ENCODE measurements at places on chromosomes 5 and 9.

- no peaks in the 10 kb centered on the region for H3K36me3 ChIP-seq
- no peak overlapping the region for H3K27ac ChIP-seq
- no peak for DNase-seq
- H3K4me3 ChIP-seq = no peak overlapping the region
Measured at GRCh38 chr9:98132806-98133631, 14.0 kb upstream of the TRIM14 start.

DNA sequence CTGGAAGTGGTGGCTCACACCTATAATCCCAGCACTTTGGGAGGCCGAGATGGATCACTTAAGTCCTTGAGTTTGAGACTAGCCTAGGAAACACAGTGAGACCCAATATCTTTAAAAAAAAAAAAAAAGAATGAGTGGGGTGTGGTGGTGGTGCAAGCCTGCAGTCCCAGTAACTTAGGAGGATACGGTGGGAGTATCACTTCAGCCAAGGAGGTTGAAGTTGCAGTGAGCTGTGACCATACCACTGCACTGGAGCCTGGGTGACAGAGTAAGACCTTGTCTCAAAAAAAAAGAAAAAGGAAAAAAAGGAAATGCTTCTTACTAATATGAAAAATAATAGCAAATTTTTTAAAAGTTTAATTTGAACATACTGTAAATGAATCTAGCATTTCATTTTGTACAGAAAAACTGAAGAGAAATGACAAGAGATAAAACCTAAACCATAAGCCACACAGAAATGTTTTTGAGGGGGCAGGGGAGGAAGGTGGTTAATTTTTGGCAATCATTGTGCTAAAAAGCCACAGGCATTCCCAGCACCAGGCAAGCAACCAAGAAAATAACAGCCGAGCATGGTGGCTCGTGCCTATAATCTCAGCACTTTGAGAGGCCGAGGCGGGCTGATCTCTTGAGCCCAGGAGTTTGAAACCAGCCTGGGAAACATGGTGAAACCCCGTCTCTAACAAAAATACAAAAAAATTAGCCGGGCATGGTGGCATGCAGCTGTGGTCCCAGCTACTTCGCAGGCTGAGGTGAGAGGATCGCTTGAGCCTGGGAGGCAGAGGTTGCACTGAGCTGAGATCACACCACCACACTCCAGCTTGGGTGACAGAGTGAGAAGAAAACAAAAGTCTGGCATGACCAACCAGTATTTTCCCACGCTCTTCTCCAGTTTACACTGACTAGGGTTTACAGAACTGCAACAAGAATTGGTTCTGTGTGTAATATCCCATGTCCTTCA, 114.5 kb upstream of the NR5A1 start:
- no peaks in the 10 kb centered on the region for H3K27me3 ChIP-seq
- DNase-seq = no peak
- no peaks in the 10 kb centered on the region for H3K36me3 ChIP-seq
- H3K4me3 ChIP-seq = no peak overlapping the region
- H3K27ac ChIP-seq = no peak overlapping the region
- peaks cover 9% of the 10 kb centered on the region for H3K4me1 ChIP-seq

- H3K4me3 ChIP-seq = no peak overlapping the region
Measured at GRCh38 chr5:119036101-119036762, 34.7 kb upstream of the DMXL1 start.

DNA sequence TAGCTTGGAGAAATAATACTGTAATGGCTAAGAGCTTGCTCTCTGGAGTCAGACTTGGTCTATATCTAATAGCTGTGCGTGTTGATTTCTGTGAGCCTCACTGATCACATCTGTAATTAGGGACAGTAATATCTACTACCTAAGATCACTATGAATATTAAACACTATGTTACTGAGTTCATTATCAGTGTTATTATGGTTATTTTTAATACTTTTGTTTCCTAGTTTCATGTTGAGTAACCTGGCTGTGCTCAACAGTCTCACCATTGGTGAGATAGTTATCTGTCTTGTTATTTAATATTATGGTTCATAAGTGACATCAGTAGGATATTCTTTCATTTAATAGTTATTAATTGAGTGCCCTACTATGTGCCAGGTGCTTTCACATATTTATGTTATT, 22.4 kb upstream of the CAVIN4 start:
- DNase-seq = no peak
- no peak overlapping the region for H3K4me3 ChIP-seq
- no peaks in the 10 kb centered on the region for H3K27me3 ChIP-seq
- H3K27ac ChIP-seq = no peak overlapping the region

GRCh38 chr9:89351584-89352300, 33.4 kb downstream of the SECISBP2 start:
- H3K27ac ChIP-seq = no peak overlapping the region
- H3K27me3 ChIP-seq = no peaks in the 10 kb centered on the region
- DNase-seq = peak; percentile 66
- no peak overlapping the region for H3K4me3 ChIP-seq

- H3K27ac ChIP-seq = no peak overlapping the region
- H3K27me3 ChIP-seq = no peaks in the 10 kb centered on the region
- DNase-seq = no peak
- H3K4me3 ChIP-seq = no peak overlapping the region
- H3K4me1 ChIP-seq = peaks cover 5% of the 10 kb centered on the region
- no peaks in the 10 kb centered on the region for H3K36me3 ChIP-seq
Measured at GRCh38 chr5:135210286-135211055, 176.4 kb upstream of the PITX1 start.

GRCh38 chr5:31380049-31380448, 151.8 kb downstream of the DROSHA start:
- no peak overlapping the region for H3K27ac ChIP-seq
- H3K36me3 ChIP-seq = no peaks in the 10 kb centered on the region
- H3K27me3 ChIP-seq = no peaks in the 10 kb centered on the region
- no peak overlapping the region for H3K4me3 ChIP-seq

DNA sequence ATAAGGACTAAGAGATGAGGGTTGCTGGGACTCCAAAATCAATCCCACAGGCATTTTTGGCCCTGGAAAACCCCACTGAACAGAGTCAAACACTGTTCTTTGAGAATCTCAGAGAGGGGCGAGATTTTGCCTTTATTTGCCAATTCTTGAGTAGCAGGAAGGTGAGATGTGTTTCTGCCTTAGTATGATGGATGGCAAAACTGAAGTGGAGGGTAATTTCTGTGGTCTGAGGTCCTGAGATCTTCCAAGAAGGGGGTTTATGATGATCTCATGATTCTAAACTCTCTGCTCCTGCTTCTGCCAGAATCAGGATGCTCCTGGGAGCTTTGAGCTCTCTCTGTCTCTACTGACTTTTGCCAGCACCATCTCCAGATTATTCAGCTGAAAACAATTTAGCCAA, 174.8 kb upstream of the CLINT1 start:
- no peaks in the 10 kb centered on the region for H3K4me1 ChIP-seq
- no peaks in the 10 kb centered on the region for H3K27me3 ChIP-seq
- no peak for DNase-seq

- no peak overlapping the region for H3K27ac ChIP-seq
- no peak for DNase-seq
- H3K27me3 ChIP-seq = no peaks in the 10 kb centered on the region
- no peak overlapping the region for H3K4me3 ChIP-seq
- H3K4me1 ChIP-seq = no peaks in the 10 kb centered on the region
Measured at GRCh38 chr5:116476897-116477537, 97.6 kb downstream of the SEMA6A start.

GRCh38 chr9:61665330-61665751, 475.5 kb downstream of the SPATA31A7 start:
- no peaks in the 10 kb centered on the region for H3K27me3 ChIP-seq
- no peak overlapping the region for H3K4me3 ChIP-seq
- H3K36me3 ChIP-seq = no peaks in the 10 kb centered on the region
- no peak overlapping the region for H3K27ac ChIP-seq

DNA sequence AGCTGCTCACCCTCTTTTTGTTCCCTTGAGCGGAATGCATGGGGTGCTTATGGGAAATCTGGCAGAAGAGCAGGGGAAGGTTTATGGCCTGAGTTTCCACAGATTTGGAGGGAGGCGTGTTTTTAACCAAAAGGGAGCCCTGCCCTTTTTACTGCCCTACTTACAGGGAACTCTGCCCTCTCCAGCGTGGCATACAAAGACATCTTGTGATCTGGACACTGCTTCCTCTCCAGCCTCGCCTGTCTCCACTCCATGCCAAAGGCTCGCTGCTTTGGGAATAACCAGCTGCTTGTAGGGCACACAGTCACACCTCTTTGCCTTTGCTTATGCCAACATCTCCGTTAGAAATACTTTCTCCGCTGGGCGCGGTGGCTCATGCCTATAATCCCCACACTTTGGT, 314.2 kb downstream of the ARHGAP26 start:
- H3K4me1 ChIP-seq = peaks cover 4% of the 10 kb centered on the region
- no peak for DNase-seq
- H3K27ac ChIP-seq = no peak overlapping the region
- no peaks in the 10 kb centered on the region for H3K36me3 ChIP-seq
- H3K4me3 ChIP-seq = no peak overlapping the region

DNA sequence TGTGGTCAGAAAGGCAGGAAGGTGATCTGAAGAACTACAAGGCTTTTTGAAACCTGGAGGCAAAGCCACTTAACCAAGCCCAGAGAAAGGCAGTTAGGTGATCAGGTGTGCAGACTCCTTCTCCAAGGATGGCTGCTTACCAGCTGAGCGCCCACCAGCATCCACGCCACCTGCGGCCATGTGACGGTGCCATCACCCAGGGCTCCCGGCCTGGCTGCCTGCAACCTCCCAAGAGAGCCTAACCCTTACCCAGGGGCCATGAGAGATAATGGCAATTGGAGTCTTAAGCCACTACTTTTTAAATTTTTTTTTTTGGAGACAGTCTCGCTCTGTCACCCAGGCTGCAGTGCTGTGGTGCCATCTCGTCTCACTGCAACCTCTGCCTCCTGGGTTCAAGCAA, 33.1 kb upstream of the PHYKPL start:
- no peak overlapping the region for H3K27ac ChIP-seq
- H3K27me3 ChIP-seq = no peaks in the 10 kb centered on the region
- no peak overlapping the region for H3K4me3 ChIP-seq
- DNase-seq = no peak
- no peaks in the 10 kb centered on the region for H3K4me1 ChIP-seq

DNA sequence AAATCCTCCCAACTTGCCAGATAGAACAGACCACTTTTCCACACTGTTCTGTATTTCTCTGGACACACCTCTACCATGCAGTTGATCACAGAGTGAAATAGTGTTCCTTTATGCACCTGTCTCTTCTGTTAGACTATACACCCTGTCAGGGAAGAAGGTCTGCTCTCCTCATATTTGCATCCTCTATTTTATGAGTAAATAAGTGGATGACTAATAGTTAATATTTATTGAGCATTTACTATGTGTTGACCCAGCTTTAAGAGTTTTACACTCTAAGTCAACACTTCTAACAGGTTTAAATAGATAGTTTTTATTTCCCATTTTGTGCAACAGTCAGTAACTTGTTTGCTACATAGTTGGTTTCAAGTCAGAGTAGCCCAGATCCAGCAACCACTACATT, 452.8 kb upstream of the MPDZ start:
- H3K27ac ChIP-seq = no peak overlapping the region
- H3K27me3 ChIP-seq = no peaks in the 10 kb centered on the region
- no peak for DNase-seq
- H3K36me3 ChIP-seq = no peaks in the 10 kb centered on the region

DNA sequence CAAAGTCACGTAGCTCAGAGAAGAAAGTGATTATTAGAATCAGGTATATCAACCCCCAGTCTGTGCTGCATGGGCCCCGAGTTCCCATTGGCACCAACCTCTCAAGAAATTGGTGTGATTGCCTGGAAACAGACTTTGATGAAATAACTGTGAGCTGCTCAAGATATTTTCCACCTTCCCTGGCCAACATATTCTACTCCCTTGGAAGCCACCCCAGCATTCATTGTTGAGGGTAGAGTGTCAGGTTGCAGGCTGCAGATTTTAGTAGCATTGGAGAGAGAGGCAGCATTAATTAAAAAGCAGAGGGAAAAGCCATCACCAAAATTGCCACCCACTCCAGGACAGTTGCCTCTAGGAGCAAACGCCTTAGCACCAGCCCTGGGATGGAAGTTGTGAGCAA, 154.2 kb upstream of the TNPO1 start:
- DNase-seq = no peak
- no peak overlapping the region for H3K27ac ChIP-seq
- H3K36me3 ChIP-seq = no peaks in the 10 kb centered on the region
- H3K4me3 ChIP-seq = no peak overlapping the region
- no peaks in the 10 kb centered on the region for H3K4me1 ChIP-seq
- H3K27me3 ChIP-seq = no peaks in the 10 kb centered on the region

- no peaks in the 10 kb centered on the region for H3K36me3 ChIP-seq
- no peaks in the 10 kb centered on the region for H3K27me3 ChIP-seq
- H3K4me3 ChIP-seq = no peak overlapping the region
- H3K27ac ChIP-seq = no peak overlapping the region
- no peak for DNase-seq
- H3K4me1 ChIP-seq = no peaks in the 10 kb centered on the region
Measured at GRCh38 chr9:26175264-26175663, 497.0 kb upstream of the TUSC1 start.
